ENCODE measurements at places on chromosomes 5 and 9. TPM values are rescaled to one million over a fixed set of nuclear protein-coding genes. Genes with fewer than 3 reads are reported as not detected.

DNA sequence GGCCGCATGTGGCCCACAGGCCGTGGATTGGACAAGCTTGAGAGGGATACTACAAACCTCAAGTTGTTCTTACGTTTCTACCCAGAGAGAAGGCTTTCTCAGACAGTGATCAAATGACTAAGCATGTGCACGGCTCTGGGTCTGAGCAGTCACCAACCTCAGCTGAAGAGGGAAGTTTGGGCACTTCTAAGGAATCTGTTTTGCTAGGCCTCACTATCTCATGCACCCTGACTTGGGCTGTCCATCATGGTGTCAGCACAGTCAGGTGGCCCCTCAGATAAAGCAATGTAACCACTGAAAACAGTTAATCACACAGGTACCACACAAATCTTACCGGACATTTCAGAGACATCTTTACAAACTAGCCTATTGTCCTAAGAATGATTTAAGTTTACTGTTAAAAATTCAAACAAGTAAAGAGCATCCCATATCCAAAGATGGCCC is 24.6 kb downstream of the CSF2 start:
- DNase-seq: peak; percentile 32

Gene OR5C1
- not detected for total RNA-seq

DNA sequence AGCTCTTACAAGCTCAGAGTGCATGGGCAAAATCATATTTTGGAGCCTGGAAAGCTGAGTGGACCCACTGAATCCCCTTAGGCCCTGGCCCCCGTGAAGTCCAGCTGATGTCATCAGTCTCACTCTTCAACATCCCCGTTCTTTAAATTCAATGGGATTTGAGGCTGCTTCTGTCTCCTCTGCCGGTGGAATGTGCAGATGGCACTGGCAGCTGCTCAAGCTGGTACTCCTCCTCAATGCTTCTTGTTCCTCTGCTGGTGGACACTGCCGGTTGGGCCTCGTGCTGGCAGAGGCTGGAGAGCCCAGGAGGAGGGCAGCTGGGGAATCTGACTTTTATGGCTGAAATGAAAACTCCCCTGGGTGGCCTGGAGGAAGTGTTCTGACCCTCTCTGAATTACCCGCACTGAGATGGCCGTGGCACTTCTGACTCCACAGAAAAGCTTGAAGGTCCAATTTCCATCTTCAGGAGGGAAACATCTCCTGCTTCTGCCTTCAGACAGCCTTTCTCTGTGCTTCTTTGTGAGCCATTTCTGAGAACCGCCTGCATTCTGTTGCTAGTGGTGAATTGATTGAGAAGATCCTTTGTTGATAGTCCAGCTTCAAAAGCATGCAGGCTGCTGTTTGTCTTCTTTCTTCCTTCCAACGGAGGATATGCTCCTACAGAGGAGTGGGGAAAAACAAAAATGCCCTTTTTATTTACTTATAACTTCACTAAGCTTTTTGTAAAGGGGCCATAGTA is 298.9 kb downstream of the TMEM38B start:
- DNase-seq: no peak

Gene CATSPER3
- total RNA-seq: 0.13 TPM

Gene SLC36A2
- total RNA-seq: not detected

Gene HTR4
- total RNA-seq: not detected

Gene TRAF1
- 0.43 TPM for total RNA-seq

DNA sequence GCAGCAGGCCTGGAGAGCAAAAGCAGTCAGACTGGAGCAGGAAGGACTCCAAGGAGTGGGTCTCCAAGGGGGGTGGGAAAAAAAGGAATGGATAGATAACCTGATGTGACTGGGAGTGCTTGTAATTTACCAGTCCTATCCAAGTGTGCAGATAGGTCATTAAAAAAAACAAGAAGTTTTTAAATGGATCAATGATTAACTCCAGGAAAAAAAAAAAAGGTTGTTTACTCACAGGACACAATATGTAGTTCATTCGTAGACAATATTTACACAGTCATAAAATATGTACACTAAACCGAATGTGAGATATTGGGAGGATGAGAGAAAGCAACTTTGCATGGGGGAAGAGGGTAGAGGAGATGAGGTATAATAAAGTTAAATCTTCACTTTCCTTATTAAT is 20.4 kb downstream of the ZBTB5 start:
- no peak for DNase-seq

DNA sequence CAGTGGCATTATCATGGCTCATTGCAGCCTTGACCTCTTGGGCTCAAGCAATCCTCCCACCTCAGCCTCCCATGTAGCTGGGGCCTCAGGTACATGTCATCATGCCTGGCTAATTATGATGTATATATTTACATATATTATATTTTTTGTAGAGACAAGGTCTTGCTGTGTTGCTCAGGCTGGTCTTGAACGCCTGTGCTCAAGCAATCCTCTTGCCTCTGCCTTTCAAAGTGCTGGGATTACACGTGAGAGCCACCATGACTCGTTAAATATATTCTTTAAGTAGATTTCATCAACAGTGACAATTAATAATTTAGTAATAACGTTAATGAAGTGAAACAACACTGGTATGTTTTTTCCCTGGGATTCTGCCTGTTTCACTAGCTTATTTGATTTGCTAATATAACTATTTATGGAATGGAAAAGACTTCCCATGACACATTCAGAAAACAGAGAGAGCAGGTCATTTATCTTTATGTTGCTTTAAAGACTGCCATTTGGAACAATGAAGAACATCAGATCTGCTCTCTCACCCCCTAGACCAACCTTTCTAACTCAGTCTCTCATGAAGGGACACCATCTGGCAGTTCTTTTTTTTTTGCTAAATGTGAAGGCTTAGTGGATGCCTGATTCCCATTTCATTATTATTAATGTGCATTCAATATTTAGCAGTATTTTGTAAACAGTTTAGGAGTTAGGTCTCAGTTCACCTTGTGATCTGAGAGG is 295.6 kb downstream of the KIF4B start:
- DNase-seq: no peak

- DNase-seq: no peak
Observed at GRCh38 chr9:130663258-130663976, 977 bp upstream of the PRDM12 start.

Gene MARVELD2
- 0.17 TPM for total RNA-seq

DNA sequence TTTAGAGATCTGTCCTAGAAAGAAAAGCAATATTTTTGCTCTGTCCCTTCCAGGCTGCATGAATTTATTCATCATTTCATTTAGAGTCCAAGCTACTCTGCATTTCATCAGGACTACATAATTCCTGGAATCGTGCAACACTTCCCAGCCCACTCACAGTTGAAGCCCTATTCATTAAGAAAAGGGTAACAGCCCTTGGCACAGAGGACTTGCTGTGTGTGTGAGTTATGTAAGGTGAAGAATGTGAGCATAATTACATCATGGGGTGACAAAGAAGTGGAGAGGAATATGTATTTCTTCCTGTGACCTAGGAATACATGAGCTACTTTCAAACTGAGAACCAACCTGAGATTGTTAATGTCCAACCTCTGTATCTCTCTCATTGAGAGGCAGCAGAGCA is 317.4 kb downstream of the ARHGEF28 start:
- DNase-seq: no peak

- no peak for DNase-seq
Observed at GRCh38 chr9:35774907-35775635, 16.3 kb upstream of the NPR2 start.

- DNase-seq: peak; percentile 26
Observed at GRCh38 chr9:121945281-121945680, 147.8 kb downstream of the TTLL11 start.

Gene STPG3
- not detected for total RNA-seq

Gene ACOT12
- total RNA-seq: 0.03 TPM

Data from HT1080 (cell line).